Adrenal gland (tissue), 19 donors: ENCODE measurements at places on chromosomes 4 and X. TPM values are rescaled to one million over a fixed set of nuclear protein-coding genes. Genes with fewer than 3 reads are reported as not detected.

ELOVL6 gene
- 26.3 TPM for total RNA-seq

KIAA1210 gene
- 3.7 TPM for total RNA-seq

SPANXA1 gene
- total RNA-seq = not detected

CXCL10 gene
- total RNA-seq = 0.50 TPM

FAT1 gene
- 5.5 TPM for total RNA-seq
